ENCODE measurements at places on chromosomes 11 and 22.
A peak's percentile ranks its signal among the peaks of the same experiment; 100 is the strongest.

DNA sequence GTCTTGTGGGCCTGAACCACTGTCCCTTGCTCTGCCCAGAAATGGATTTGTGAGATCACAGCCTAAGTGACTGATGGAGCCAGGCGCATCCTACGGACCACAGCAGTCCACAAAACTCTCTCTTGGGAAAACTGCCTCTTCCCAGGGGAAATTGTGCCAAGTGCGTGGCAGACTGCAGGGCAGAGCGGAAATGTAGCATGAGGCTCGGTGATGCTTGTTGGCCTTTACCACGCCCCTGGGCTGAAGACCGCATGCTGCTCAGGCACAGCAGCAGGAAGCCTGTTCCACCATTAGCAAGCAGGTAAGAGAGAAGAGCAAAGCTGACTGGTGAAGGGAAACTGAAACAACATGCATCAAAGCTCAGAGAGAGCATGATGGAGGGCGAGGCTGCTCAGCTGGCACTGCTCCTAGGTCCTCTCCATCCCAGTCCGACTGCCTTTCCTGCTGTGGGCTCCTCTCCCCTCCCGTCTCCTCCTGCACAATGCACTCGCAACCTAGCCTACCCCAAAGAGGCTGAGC lies 26.5 kb upstream of the SCARF2 start:
- DNase-seq = no peak

DNA sequence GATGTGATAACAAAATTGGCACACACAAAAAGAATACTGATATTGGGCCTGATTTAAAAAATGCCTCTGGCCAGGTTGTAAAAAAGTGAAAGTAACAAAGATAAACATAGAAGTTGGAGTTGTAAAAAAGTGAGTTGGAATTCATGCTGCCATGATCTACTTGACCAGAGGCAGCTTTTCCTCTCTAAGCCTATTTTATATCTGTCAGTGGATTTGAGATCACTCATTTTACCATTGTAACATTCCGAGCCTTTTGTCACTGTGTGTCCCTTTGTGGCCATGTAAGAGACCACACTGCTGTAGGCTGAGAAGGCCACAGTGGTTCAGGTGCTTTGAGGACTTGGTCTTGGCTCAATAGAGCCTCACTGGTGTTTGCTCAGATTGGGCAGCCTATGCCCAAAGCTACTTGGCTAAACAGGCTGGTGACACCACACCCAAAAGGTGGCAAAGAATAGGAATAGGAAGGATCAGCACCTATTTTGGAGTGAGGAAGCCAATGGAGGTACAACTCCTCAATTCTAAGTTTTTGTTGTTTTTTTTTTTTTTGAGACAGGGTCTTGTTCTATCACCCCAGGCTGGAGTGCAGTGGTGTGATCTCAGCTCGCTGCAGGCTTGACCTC lies 7.1 kb downstream of the FEN1 start:
- no peak for DNase-seq

DNA sequence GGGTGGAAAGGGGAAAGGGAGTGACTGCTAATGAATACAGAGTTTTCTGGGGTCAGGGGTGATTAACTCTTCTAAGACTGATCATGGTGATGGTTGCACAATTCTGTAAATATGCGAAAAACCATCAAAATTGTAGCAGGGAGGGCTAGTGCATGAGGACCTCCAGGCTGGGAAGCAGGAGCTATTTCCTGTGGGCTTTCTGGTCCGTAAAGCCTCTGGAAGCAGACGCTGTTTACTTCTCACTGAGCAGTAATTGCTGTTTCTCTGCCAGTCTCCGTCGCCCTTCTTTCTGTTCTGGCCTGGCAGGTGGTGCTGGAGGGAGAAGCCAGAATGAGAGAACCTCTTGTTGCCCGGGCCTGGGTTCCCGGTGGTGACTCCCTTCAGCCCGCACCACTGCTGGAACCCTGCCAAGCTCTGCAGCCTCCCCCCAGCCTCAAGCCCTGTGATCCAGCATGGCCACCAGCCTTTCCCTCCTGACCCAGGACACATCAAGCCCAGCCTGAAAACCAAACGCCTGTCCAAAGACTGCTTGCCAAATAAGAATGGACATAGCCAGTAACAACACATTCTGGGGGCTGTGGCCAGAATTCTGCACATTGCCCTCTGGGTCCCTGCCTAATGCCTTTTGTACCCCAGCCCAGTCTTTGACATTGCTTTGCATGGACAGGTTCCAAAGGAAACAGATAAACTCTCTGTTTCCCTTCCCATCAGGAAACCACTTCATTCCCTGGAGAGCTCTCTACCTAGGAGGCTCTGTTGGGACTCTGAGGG lies 201.0 kb upstream of the NAV2 start:
- peak; percentile 94 for DNase-seq

- DNase-seq = no peak
These were observed 93.0 kb downstream of the ME3 start for GRCh38 chr11:86579406-86579731.

GRCh38 chr11:67303132-67303834 lies at the start of gene SSH3:
Gene SSH3, plus strand, starts transcription at chr11:67303530. Its CDS starts 96 bp downstream, at chr11:67303626.
- DNase-seq = peak; percentile 78

DNA sequence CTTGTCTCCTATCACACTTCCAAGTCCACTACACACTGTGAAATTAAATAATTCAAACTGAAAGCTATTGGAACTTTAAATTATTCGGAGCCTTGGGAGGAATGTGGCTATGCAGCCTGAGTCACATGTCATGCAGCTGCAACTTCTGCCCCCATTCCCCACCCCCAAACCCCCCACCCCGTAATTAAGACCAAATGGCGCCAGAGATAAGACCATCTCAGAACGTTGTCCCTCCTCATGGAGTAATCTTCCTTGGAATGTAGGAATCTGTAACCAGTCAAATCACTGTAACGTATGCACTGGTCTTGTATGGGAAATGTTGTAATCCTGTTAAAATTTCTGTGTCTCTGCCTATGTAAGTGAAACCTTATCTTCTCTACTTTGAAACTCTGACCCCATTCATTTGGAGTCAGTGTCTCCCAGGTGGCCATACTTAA lies 37.0 kb downstream of the GAB2 start:
- no peak for DNase-seq

GRCh38 chr11:34585304-34585734 lies 35.6 kb upstream of the EHF start:
- DNase-seq = no peak

GRCh38 chr11:35177370-35177769 lies 38.4 kb downstream of the CD44 start:
- no peak for DNase-seq

Measured in posterior cingulate gyrus (tissue), 11 donors.